ENCODE measurements at places on chromosomes 3 and 15.

- DNase-seq: no peak
These were observed 75.0 kb upstream of the CADPS start for GRCh38 chr3:62950210-62950609.

DNA sequence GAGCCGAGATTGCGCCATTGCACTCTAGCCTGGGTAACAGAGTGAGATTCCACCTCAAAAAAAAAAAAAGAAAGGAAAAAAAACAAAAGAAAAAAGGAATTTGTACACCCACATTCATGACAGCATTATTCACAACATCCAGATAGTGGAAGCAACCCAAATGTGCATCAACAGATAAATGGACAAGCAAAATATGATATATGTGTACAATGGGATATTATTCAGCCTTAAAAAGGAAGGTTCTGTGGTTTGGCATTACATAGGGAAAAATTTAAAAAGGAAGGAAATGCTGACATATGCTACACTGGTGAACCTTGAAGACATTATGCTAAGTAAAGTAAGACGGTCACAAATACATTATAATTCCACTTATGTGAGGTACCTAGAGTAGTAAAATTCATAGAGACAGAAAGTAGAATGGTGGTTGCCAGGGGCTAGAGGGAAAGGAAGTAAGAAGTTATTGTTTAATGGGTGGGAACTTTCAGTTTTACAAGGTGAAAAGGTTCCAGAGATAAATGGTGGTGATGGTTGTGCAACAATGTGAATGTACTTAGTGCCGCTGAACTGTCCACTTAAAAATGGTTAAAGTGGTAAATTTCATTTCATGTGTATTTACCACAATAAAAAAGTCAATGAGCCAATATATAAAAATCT, 118.5 kb downstream of the MYLK start:
- DNase-seq: no peak

- peak; percentile 55 for DNase-seq
These were observed 32.9 kb upstream of the CYP11A1 start for GRCh38 chr15:74400313-74400860.

DNA sequence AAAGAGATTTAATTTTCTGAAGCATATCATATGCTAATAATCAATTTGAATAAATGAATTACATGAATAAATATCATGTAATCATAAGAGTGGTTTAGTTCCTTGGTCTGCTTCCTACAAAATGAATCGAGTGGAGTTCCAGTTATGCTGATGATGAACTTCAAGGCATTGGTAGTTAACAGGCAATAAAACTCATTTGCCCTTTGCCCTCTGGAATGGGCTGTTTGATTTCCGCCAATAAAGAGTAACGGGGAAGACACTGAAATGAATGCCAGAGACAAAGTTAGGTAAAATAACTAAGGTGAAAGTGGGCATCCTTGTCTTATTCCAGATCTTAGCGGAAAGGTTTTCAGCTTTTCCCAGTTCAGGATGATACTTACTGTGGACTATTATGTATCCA, 90.1 kb downstream of the C3orf38 start:
- no peak for DNase-seq

Measured in activated CD4-positive, alpha-beta T cell treated with anti-CD3 and anti-CD28 coated beads, Interleukin-2, Interleukin-4, amounts not matched to agents 100 ng/mL and 50 ng/mL, durations not matched to agents 16 hours and 8 hours (primary cell).